CD4-positive, alpha-beta T cell treated with Interleukin-4 for 1 hour (primary cell): ENCODE measurements at places on chromosomes 1 and 21.

GRCh38 chr1:191929383-191929782, 228.9 kb upstream of the RGS18 start:
- no peak for DNase-seq

- peak; percentile 81 for DNase-seq
Measured at GRCh38 chr1:221708076-221708571, 33.8 kb downstream of the DUSP10 start.

- DNase-seq = no peak
Measured at GRCh38 chr1:163820226-163820625, 498.5 kb downstream of the NUF2 start.

DNA sequence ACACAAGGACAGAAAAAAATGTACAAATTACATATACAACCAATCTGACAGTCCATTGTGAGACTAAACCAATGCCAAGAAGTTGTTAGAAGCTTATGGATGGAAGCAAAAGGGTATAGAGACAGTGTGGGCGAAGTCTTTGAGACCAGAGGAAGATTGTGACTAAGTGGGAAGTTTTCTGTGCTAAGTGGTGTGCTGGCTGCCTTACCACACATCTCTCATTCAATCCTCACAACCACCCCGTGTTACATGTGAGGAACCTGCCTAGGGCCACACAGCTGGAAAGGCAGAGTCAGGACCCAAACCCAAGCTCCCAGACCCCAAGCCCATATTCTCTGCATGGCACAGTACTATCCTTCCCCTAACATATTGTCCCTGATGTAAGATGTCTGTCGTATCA, 53.5 kb upstream of the DUSP10 start:
- no peak for DNase-seq

DNA sequence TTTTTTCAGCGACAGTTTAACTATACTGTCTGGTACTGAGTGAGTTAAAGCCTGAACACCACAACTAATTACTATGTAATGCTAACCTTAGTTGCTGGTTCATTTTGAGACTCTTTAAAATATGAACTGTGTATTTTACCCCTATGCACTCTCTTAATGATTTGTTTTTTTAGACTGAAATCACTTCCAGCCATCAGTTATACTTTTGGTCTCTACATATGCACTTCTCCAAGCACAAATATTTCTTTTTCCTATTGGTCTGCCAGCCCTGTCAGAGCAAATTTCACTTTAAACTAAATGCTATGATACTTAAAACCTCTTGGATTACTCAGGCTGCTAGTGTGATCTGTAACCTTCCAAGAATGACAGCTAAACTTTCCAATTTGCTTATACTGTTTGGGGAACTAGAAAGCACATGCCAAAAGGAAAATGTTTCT, 38.1 kb upstream of the SCYL3 start:
- no peak for DNase-seq

- no peak for DNase-seq
Measured at GRCh38 chr1:54253480-54253879, 53.5 kb downstream of the MRPL37 start.

DNA sequence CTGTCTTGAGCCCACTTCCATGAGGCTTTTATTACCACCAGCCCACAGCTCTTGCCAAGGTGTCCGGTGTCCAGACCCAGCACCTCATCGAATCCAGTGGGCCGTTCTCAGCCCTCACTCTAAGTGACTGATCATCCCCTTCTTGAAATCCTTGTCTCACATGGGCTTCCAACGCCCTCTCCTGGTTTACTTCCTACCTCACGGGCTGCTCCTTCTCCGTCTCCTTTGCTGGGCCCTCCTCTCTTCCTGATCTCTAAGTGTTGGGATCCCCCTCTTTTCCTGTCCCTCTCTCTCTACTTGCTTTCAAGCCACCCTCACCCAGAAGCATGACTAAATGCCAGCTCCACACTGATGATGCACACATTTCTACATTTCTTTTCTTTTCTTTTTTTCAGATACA, 9.0 kb upstream of the RHBG start:
- no peak for DNase-seq

DNA sequence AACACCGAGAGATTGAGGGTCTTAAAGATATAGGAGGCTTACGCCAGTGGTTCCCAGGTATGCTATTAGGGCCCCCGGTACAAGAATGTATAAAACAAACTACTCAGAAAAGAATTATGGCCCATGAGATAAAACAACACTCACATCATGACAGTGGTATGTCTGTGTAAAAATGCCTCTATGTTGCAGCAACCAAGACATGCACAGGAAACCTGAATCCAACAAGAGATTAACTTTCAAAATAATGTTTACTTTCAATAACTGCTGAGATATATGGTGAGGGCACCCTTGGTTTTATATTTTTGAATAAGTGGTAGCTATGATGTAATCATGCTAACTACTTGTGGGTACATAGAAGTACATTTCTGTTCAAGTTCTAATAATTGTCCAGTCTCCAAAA, 74.9 kb downstream of the PUM1 start:
- no peak for DNase-seq

DNA sequence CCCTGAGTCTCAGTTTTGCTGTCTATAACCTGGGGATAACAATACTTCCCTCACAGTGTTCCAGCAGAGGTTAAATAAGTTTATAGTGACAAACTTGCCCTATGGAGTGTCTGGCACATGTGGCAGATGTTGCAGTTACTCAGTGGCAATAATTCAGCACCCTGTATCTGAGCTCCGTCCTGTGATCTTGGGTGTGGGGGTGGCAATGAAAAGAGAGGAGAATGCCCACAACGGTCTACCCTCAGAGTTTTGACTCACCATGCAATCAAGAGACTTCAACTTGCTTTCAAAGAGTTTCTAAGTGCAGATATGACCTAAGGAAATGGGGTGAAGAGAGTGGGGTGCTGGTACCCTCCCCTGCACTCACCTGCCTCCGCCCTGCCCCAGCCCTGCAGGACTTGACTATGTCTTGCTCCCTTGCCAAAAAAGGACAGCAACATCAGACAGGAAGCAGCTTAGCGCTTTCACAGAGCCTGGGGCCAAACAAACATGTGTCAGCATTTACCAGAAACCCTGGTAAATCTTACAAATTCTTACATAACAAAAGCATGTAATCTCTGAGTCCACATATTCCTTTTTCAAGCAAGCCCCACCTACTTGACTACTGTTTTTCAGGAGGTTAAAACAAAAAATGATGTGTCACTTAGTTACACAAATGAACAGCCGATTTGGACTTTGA, 185.1 kb upstream of the CAMK1G start:
- peak; percentile 33 for DNase-seq

GRCh38 chr1:211566431-211567025, 12.4 kb downstream of the SLC30A1 start:
- no peak for DNase-seq

DNA sequence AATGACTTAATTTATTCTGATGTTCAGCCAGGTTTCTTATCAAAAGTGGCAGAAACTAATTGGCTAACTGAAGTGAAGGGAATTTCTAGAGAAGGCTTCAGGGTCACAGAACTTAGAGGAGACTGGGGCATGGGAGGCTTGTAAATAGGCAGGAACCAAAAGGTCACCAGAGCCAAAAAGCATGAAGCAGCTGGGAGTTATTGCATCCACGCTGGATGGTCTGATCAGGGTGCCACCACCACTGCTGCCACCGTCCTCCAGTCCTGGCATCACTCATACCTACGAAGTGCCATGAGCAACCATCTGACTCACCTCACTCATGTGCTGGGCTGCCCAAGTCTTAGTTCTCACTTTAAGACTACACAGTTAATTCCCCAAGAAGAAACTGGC, 82.5 kb upstream of the DPH5 start:
- no peak for DNase-seq

GRCh38 chr1:196049407-196049806, 558.8 kb downstream of the KCNT2 start:
- DNase-seq = no peak

DNA sequence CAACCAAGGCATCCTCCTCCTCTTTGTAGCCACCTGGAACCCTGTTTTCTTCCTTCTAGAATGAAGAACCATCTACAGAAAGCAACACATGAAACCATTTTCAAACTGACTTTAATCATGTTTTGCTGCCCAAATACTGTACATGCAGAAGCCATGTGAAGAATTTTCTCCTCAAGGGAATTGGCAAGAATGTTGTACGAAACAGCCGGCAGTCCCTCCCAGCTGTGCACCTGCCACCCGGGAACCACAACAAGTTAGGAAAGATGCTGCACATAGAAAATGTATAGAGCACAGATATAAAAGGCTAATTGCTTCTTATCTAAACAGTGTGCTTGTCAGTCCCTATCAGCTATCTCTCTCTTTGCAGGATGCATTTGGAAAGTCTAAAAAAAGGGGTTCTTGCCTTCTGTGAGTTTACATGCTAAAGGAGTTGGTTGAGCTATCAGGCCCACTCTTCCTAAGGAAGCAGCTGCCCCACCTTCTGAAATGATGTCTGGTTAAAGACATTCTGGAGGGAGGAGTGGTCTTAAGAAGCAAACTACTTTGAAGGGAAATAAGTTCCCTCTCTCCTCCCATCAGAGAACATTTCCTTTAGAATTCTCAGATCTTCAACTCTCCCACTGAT, 44.8 kb downstream of the RIMS3 start:
- DNase-seq = no peak

- no peak for DNase-seq
Measured at GRCh38 chr1:117842408-117843170, 86.8 kb downstream of the GDAP2 start.

DNA sequence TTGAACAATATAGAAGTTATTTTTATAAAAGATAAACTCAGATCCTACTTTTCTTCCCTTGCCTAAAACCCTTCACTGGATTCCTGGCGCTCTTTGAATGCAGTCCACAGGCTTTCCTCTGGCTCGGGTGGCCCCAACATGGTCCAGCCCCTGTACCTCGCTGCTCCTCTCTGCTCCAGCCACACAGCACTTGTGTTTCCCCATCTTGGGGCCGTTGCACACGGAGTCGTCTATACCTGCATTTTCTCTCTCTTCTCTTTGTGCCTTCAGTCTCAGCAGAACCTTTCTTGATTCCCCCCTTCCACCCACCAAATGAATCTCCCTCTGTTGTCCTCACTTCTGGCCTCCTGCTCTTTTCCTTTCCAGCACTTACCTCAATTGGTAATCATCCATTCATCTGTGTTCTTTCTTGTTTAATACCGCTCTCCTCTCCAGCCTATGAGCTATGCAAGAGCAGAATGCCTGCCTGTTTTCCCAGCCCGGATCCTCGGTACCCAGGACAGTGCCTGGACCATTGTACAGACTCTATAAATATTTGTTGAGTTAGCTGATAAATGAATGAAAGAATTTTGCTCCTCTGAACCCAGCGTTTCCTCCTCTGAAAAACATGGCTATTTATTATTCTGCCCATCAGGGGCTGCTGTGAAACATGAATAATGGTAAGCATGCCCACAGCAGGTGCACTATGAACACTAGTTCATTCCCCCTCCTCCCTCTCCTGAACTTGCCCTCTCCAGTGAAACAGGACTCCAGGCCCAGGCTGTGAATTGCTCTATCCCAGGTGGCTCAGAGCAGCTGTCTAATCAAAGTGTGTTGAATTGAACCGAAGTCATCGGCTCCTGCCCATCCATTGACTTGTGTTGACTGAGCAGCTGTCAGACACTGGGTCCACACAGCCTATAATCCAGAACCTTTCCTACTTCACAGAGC, 266.9 kb downstream of the PTPRU start:
- no peak for DNase-seq

DNA sequence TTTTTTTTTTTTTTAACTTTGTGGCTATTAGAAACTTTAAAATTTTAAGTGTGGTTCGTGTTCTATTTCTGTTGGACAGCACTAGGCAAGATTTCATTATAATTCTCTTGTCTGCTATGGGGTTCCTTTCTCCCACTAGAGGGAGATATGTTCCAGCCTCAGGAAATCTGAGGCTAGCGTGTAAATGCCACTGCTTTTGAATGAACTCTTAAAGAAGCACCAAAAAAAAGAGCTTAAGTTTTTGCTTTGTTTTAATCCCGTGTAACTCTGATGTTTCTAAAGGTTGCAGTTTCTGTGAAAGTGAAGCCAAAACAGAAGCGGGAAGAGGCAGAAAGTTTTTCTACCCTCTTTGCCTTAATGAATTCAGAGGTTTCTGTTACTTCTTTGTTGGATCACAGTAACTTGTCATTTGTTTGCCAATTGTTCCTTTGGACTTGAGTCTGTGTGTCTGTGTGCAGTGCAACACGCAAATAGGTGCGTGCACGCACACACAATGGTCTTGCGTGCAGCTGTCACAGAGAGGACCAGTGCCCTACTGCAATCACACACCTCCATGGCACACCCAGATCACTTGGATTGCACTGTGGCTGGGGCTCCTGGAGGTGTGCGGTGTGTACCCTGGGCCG, 32.3 kb downstream of the HHAT start:
- no peak for DNase-seq

- no peak for DNase-seq
Measured at GRCh38 chr1:21891621-21892479, 45.3 kb downstream of the HSPG2 start.

- no peak for DNase-seq
Measured at GRCh38 chr1:76763738-76764137, 103.5 kb upstream of the ST6GALNAC5 start.

- DNase-seq = no peak
Measured at GRCh38 chr1:203996126-203996525, 76.8 kb upstream of the SOX13 start.

- DNase-seq = no peak
Measured at GRCh38 chr1:183723571-183723970, 70.5 kb upstream of the APOBEC4 start.

GRCh38 chr1:106254748-106255147, 801.7 kb upstream of the PRMT6 start:
- DNase-seq = no peak

- no peak for DNase-seq
Measured at GRCh38 chr1:202245391-202245790, 51.8 kb downstream of the LGR6 start.

- DNase-seq = peak; percentile 69
Measured at GRCh38 chr1:161738627-161739287, 10.8 kb upstream of the DUSP12 start.

- no peak for DNase-seq
Measured at GRCh38 chr1:99726407-99726806, 40.0 kb downstream of the FRRS1 start.

DNA sequence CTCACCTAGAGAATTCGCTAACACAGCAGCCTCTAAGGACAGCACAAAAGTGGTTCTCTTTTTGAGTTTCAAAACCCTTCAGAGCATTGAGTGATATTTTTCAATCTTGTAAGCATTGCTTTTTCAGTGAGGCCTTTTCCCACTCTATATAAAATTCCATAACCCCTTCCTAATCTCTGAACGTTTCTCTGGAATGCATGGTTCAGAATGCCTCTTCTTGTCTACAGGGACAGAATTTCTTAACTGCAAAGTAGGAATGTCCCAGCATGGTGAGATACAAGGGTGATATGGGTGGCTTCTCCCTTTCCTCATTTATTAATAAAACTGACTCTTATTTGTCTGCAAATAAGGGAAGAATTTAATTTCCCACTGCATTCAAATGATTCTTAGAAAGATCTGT, 377.9 kb downstream of the LTN1 start:
- no peak for DNase-seq

GRCh38 chr21:32096411-32096810, 182.4 kb downstream of the MIS18A start:
- no peak for DNase-seq

- DNase-seq = no peak
Measured at GRCh38 chr1:44357710-44358109, 2.7 kb upstream of the ERI3 start.

GRCh38 chr1:2360588-2361364, 30.6 kb downstream of the MORN1 start:
- DNase-seq = no peak

GRCh38 chr1:19442154-19443096, 42.9 kb downstream of the CAPZB start:
- DNase-seq = no peak

- no peak for DNase-seq
Measured at GRCh38 chr1:175218786-175219434, 26.3 kb upstream of the KIAA0040 start.
